ENCODE measurements at places on chromosomes 6 and 20.

- DNase-seq, result peak; percentile 50
Measured at GRCh38 chr20:22312744-22313346, 271.5 kb downstream of the FOXA2 start.

DNA sequence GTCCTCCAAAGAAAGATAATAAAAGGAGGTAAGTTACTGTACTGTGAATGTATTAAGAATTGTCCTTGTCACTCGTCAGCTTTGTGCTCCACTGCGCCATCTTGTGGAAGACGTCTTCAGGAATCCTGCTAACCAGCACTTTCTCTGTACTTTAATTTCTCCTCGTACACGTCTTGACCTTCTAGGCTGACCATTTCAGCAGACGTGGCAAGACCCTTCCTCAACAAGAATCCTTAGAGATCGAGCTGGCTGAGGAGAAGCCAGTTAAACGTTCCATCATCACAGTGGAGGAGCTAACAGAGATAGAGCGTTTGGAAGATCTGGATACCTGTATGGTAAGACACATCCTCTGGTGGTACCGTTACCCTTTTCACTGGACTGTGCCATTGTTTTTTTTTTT is 95.5 kb upstream of the SCGN start:
- DNase-seq, result peak; percentile 25

- no peak for DNase-seq
Measured at GRCh38 chr6:93886416-93886815, 467.1 kb upstream of the EPHA7 start.

DNA sequence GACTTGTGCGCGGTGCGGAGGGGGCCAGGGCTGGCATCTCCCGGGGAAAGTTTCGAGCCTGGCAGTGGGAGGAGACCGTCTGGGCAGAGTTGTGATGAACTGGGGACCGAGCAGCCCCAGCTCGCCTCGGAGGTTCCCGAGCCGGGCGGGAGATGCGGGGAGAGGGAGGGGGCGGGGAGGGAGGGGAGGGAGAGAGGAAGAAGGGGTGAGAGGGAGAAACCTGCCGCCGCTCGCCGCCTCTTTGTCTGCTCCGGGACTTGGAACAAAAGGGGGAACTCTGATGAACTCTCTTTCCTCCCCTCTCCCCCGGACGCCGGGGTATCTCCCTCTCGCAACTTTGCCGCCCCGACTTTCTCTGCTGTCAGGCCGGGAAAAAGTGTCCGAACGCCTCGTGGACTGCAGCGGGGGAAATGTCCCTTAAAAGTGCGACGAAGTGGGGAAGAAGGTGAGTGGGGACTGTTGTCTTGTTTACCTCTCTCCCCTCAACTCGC is 72.7 kb downstream of the SOX4 start:
- DNase-seq, result no peak

DNA sequence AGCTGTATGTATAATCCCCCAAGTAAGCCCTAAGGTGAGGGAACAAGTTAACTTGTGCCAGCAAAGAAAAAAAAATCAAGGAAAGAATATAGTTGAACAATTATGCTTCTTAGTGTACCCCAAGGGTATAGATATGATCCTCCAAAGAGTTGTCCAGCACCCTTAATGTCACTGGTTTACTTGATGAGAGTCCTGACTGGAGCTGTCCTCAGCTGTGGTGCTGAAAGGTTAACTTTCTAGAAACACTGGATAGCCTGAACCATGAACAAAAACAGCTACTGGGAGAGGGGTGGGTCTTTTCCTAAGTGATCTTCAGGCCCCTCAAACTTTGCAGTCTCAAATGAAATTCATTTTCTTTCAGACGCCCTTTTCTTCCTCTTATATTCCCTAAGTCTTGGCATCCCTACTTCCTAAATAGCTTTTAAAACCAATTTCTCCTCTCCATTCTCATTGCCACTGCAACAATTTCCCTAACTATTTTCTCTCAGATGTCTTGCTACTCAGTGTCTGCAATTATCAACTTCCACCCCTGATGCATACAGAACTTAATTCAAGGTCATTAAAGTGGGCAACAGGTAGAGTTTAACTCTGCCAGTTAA is 83.5 kb upstream of the PROKR2 start:
- no peak for DNase-seq

DNA sequence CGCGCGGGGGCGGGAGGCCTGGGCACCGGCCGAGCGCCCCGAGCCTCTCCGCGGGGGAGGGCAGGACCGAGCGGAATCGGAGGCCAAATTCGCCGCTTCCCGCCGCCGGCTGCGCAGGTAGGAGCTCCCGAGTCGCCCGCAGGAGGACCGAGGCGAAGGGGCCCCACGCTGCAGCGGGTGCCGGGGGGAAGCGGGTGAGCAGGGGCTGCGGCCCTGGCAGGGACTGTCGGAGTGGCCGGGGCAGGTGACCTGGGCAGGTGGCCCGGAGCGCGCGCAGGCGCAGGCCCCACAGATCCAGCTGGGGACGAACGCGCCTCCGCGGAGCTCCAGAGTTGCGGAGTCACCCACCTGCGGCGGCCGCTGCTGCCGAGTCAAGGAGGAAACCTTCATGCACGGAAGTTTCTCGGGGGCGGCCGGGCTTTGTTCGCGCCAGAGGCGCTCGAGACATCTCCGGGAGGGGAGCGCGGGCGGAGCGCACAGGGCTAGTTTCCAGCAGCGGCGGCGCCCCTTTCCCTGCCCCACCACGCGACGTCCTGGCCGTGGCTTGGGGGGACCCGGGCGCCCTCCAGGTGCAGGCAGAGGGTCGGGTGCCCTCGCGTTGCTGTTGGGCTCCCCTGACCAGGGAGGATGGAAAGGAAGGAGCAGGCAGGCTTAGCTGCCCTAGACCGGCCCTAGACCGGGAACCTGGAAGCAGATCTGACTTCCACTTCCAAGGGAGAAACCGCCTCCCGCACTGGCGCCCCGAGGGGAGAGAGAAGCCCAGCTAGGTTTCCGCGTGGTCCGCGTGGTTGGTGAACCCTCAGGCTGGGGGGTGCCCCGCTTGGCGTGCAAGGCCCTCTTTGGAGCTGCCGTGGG is 590 bp downstream of the SLCO4A1 start:
- DNase-seq, result no peak

GRCh38 chr6:16972535-16972934 is 129.3 kb upstream of the STMND1 start:
- no peak for DNase-seq

- no peak for DNase-seq
Measured at GRCh38 chr6:94050515-94050914, 631.2 kb upstream of the EPHA7 start.

DNA sequence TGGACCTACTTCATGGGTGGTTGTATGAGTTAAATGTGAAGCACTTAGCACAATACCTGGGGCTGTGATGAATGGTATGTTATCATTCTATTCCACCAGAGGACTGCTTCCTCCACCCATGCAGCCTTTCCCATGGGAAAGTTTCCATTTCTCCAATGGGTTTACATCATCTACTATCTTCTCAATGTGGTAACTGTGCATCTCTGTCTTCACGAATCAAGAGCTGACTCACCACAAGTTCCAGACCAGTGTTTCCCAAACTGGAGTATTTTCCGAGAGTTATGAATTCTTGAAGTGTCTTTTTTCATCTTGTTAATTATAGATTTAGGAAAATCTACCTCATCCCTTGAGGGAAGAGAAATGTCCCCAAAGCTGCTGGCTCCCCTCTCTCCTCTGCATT is 182.8 kb downstream of the UNC5CL start:
- DNase-seq, result no peak

DNA sequence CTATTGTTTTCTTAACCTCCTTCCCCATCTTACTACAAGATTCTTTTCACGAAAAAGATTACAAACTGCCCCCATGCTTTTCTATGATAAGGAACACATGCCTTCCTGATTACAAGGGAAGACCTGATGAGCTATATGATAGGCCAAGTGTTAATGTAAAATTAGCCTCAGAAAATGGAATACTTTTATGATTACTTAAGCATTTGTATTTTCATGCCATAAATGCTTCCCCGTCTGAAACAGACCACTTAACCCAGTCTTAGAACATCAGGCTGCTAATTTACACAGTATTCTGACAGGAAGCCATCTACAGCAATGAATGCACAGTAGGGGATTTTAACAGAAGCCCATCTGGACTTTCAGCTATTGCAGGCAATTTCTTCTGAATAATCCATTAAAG is 274.9 kb downstream of the HAO1 start:
- no peak for DNase-seq

- no peak for DNase-seq
Measured at GRCh38 chr20:62350098-62350628, 16.9 kb downstream of the LAMA5 start.

- DNase-seq, result no peak
Measured at GRCh38 chr20:33337531-33338165, 54.6 kb downstream of the BPIFB1 start.

DNA sequence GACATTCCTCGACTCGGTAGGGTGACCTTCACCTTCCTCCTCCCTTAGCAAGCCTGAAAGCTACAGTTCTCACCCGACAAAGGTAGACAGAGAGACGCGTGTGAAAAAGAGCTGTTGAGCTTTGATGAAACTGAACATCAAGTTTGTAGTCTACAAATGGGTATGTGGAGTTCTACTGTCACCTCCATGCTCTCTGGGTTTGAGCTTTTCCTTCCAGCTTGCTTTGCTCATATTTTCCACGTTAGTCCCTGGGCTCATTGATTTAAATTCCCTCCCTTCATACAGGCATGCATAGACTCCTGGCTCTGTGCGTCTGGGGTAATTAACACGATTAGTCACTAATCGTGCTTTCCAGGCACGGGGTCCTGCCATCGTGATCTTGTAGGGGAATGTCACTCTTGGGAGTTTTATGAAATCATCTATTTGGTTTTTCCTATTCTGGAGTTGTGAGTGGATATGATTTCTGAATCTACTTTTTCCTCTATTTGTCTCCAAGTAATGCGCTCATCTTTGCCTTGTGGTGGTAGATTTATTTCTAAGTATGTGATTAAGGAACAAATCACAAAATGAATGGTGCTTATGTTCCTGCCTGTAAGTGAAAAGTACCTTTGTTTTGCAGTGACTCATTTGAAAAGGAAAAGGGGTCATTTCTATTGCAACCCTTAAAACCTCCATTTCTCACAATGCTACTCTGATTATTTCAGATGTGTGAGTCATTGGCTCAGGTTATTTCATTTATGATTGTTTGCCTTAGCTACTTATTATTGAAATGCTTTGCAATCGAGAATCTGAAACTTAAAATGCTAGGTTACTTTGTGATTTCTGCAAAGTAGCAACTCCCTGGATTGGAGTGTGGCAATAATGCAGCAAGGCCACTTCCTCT is 154.6 kb downstream of the ZDHHC14 start:
- DNase-seq, result no peak

GRCh38 chr6:149093643-149094042 is 223.9 kb upstream of the TAB2 start:
- DNase-seq, result peak; percentile 21

DNA sequence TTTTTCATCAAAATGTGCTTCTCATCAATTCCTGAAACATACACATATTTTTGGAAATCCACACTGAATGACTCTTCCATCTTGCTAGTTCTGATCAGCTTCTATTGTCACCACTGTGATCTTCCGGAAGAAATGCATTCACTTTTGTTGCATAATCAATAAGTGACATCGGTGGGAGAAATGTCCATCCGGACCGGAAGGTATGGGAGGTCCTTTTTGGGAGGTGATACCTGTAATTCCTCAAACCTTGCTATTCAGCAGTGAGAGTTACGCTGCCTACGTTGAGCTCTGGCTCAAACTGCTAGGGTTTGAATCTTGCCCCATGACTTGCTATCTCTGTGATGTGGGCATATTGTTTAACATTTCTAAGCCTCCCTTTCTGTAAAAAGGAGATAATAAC is 16.6 kb upstream of the TFB1M start:
- no peak for DNase-seq

DNA sequence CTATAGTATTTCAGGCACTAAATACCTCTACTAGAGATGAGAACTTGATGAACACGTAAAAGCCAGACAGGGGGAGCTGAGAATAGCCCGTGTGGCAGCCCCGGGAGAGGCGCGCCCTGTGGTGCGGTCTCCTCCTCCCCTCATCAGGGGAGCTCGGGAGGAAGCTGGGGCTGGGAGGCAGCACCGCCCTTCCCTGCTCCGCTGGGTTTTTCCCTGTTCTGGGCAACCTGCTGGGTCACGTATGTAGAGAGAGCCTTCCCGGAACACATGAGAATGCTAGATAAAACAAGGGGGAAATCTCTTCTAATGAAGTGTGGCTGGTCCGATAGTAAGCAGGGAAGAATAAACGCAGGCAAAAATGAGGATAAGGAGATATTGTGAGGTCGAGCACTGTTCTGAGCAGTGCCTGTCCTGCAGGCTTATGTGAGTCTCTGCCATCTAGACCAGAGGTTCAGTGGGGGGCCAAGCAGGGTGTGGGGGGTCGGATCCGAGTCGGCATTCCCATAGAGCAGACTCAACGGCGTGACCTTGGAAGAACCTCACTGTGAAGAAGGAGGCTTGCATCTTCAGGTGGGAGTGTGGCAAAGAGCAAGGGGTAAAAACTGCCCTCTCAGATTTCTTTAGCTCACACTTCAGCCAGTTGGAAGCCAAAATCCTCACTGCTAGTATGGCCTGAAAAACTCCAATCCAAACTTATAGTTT is 13.4 kb upstream of the RPS6KA2 start:
- no peak for DNase-seq
